T-helper 17 cell (primary cell): ENCODE measurements at places on chromosomes 1 and 21. TPM values are rescaled to one million over a fixed set of nuclear protein-coding genes. Genes with fewer than 3 reads are reported as not detected.

The ARMH1 gene
- 56.8 TPM for total RNA-seq

The RNU1-1 gene
- 3,182 TPM for total RNA-seq

The FASLG gene
- not detected for total RNA-seq

DNA sequence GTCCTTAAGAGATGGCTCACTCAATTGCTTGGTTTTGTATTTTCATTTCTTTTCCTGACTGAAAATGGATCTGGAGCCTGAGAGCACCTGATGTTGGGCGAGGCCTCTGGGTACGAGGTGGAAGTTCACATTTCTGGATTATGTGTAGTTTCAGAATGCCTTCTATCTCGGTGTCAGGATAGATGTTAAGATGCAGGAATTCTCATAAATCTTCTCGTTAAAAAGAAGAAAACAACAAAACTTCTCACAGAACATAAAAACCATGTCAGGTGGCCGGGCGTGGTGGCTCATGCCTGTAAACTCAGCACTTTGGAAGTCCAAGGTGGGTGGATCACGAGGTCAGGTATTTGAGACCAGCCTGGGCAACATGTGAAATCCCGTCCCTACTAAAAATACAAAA, 101.8 kb downstream of the RHOU start:
- DNase-seq, result no peak

DNA sequence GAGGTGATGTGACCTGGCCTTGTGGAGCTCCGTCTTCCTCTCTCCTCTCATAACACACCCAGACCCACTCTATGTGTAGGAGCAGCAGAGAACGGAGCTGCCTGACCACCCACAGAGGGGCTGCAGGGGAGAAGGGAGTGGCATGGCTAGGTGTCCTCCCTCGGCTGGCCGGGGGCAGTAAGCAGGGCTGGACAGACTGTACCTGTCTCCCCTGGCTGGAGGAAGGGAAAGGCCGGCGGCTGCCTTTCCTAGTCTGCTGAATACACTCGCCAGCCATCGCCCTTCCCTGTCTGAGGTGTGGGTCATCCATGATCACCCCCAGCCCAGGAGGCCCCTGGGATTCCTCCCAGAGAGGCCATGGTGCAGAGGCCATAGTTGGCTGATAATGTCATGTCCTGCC, 187.2 kb upstream of the AJAP1 start:
- no peak for DNase-seq

DNA sequence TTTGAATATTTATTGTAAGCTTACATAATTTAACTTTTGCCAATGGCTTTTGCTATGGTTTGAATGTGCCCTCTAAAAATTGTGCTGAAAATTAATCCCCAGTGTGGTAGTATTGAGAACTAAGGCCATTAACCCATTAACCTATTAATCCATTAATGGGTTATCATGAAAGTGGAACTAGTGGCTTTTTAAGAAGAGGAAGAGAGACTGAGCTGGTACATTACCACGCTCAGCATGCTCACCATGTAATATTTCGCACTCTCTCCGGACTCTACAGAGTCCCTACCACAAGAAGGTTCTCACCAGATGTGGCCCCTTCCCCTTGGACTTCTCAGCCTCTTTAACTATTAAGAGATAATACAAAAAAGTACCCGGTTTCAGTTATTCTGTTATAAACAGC, 164.4 kb upstream of the ZRANB2 start:
- no peak for DNase-seq

GRCh38 chr1:225712391-225712790, 59.5 kb upstream of the ENAH start:
- DNase-seq, result no peak

- no peak for DNase-seq
These were observed 1.2 kb upstream of the UBAP2L start for GRCh38 chr1:154219541-154219940.

DNA sequence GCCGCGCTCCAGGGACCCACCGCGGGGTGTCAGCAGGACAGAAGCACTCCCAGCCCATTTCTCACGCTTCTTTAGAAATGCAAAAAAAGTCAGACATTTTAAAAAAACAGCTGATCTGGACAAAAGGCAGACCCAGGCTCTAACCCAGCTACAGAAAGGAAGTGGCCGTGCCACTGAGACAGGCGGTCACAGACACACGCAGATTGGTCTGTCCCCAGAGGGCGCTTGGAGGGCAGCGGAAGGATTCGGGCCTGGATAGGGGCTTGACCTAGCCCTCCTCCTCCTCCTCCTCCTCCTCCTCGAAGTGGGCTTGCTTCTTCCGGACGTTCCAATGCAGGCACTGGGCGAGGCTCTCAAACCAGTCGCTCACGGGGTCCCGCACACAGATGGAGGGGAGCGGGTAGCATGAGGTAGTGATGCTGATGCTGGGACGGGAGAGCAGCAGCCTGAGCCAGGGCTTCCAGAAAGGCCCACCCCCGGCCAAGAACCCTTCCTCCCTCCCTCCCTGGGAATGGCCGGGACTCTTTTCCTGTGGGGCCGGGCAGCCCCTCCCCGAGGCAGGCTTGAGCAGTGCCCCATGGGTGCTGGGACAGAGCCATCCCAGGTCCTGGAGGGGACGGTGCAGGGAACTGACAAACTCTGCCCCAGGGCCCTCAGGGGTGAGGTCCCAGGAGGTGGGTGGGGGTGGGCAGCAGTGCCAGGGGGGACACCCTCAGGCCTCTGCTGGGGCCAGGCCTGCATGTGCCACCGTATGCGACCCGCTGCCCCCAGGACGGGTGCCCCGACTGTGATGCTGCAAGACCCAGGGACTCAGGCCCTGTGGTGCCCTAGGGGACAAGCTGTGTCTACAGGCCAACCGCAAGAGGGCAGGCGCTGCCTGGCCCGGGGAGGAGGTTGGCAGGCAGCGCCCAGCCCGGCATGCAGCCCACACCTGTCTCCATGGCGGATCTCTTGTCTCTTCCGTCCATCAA, 25.3 kb downstream of the NADK start:
- DNase-seq, result no peak

- no peak for DNase-seq
These were observed 21.5 kb downstream of the INAVA start for GRCh38 chr1:200916152-200916551.

DNA sequence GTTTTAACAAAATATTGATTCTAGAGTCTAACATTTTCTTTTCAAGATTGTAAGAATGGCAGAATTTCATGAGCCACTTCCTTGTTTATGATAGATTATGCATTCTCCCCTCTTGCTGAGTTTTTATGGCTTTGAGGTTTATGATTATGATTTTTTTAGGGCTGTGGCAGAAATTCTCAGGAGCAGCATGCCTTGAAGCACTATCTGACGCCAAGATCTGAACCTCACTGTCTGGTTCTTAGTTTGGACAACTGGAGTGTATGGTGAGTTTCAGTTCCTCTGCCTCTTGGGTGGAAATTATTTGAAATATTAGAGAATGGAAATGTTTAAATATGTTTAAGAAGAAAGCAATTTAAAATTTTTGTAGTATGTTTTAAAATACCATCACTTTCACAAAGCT, 10.2 kb downstream of the USP16 start:
- DNase-seq, result no peak

DNA sequence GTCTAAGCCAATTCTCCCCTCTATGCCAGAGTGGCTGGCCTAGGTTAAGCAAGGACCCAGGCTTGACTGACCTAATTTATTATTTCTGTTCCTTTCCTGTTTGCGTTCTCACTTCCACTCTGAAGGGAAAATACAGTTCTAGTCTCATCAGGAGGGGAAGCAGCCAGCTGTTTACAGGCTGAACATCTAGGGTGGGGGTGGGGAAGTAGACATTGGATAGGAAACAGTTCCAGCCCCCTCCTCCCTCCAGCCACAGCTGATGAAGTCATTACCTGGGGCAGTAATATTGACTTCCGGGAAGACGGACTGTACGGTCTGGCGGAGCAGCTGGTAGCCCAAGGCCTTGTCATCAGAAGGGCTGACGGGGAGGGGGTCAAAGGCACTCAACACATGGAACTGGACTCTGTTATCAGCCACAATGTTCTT, 17.6 kb downstream of the PM20D1 start:
- DNase-seq, result no peak

DNA sequence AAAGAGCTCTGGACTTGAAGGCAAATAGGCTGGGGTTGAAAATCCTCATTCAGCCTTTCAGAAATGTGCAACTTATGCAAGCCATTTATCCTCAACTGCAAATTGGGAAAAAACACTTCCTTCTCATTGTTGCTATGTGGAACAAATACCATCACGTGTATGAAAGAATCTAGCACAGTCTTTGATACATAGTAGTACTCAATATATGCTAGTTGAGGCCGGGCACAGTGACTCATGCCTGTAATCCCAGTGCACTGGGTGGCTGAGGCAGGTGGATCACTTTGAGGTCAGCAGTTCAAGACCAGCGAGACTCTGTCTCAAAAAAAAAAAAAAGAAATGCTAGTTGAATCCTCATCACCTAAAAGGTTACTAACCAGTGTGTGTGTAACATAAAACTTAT, 8.2 kb downstream of the PI4KB start:
- no peak for DNase-seq

DNA sequence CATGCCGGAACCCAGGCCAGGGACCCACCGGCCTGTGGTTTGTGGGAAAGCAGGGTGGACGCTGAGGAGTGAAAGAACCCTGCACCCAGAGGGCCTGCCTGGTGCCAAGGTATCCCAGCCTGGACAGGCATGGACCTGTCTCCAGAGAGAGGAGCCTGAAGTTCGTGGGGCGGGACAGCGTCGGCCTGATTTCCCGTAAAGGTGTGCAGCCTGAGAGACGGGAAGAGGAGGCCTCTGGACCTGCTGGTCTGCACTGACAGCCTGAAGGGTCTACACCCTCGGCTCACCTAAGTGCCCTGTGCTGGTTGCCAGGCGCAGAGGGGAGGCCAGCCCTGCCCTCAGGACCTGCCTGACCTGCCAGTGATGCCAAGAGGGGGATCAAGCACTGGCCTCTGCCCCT, 18.5 kb downstream of the CSF1 start:
- no peak for DNase-seq

DNA sequence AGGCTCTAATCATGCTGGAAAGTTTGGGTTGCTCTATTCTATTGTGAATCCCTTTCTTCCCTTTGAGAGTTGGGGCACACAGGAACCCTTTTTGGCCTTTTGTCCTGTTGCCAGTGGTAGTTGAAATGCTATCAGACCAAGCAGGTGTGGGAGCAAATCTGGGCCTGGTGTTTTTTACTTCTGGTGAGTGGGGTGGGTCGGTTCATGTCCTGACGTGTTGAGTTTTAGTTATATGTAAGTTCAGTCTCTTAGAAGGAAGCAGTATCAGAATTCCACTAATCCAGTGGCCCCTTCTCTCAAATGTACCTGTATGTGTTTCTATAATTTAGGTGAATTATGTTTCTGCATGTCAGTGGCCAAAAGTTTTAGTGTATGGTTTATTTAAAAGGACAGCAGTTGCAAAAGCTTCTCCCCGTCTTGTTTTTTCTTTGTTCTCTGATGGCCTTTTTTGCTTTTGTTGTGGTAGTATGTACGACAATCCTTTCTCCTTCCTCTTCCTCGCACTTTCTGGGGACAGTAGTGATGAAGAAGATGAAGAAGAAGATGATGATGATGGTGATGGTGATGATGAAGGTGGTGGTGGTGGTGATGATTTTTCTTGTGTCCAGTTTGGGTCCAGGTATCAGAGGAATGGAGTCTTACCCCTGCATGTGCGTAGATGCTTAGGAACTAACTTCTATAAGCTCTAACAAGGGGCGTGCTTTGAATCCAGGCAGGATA, 74.2 kb downstream of the UBE4B start:
- DNase-seq, result no peak

DNA sequence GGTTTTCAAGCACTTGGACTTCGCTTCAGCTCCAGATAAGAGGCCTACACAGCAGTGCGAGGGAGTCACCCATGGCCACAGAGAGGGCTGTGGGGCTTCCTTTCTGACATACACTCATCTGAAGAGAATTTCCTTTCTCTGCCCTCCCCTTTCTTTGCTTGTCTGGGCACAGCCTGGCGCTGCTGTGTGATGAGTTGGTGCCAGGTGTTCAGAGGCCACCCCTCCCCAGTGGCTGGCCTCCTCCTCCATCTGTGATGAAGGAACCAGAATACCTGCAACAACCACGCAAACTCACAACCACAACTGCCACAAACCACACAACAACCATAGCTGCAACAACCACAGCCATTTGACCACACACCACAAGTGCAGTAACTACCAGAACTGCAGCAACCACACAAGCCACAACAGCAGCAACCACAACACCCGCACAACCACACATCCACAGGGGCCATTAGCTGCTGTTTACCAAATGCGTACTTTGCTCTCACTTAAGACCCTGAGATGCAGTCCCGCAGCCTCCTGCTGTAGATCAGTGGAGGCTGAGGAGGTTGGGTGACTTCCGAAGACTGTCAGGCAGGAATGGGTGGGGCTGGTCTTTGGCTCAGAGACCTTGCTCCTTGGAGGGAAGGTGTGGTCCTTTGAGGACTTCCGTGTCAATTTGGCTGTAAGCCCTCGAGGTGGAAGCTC, 71.1 kb downstream of the IER5 start:
- DNase-seq, result peak; percentile 20

- no peak for DNase-seq
These were observed 17.4 kb downstream of the ENSA start for GRCh38 chr1:150612014-150612345.

DNA sequence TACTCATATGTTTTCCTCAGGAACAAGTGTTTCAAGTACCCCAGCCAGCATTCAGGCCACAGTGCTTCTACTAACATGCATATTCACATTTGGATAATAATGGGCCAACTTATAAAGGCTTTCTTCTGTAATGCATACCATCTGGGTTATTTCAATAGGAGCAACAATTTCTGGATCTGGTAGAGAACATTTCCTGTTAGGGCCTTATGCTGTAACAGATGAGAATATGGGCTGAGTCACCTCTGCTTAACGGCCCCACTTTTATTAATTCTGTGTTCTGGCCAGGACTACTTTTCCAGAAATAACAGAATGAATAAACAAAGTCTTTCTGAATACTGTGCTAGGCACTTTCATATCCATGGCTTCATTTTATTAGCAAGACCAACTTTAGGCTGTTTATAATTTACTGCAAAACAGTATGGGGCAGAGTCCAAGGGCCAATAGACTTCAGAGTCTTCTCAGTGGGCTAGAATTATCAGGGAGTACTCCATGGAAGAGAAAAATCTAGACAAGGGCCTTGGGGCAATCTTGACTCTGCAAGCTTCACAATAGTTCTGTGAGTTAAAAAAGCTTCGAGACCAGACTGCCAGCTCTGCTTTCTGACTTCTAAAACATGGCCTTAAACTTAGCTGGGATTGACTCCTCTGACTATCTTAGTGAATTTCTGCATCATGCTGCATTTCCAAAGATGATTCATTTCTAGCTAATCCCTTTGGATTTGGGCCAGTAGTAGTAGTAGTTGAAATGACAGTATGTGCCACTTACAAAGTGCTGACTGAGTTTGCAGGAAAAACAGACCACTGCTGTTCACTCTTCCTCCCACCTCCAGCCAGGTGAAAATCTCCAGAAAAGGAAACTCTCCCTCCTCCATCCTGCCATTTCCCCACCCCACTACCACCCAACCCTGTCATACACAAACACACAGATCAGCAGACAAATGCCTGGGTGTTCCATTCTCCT, 8.2 kb upstream of the SSX2IP start:
- DNase-seq, result no peak

DNA sequence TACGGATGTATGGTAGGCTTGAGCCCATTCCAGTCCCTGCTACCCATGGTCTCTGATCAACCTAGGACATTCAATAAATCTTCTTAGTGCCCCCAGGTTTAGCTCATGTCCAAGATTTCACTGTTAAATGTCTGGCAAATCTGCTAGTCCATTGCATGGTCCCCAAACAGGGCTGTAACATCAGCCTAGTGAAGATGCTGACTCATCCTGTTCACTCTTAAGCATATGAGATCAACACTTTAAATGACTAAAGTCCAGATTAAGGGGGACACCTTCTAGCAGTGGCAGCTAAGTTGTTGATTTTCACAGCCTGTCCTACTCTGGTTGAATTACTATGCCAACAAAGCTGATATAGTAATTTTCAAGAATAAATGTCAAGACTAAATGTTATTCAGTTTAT, 46.5 kb upstream of the NUF2 start:
- no peak for DNase-seq
